Stimulated activated CD4-positive, alpha-beta T cell treated with anti-CD3 and anti-CD28 coated beads, Interleukin-1b, Interleukin-23, amount 100 ng/mL, for 24 hours (primary cell): ENCODE measurements at places on chromosomes 1 and 21.
A peak's percentile ranks its signal among the peaks of the same experiment; 100 is the strongest.

DNA sequence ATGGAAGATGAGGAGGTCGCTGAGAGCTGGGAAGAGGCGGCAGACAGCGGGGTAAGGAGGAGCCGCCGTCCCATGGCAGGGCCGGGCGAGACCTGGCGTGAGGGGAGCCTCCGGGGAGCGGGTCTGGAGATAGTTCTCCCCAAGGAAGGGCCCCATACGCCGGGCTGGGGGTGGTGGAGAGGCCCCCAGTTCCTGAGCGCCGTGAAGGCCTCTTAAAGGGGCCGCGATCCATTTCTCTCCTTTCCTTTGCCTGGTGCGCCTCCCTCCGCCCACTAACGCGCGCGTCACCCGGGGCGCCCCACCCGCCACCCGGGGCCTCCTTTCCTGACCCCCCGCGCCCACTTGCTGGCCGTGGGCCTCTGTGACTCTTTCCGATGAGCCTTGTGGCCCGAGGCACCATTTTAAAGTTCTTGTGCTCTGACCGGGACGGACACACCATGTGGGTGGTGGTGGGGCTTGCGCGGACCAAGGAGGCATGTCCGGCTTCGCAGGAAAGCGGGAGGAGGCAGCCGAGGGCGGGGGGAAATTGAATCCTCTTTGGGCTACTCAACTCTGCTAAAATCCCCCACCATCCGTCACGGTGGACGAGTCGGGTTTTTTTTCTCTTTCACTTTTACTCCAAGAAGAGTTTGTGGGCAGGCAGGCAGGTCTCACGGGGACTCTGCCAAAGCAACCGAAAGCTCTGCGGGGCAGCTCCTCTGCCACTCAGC, 371 bp downstream of the SZRD1 start:
- peak; percentile 69 for DNase-seq

GRCh38 chr1:40633931-40634376, 31.5 kb downstream of the RIMS3 start:
- no peak for DNase-seq

GRCh38 chr1:36834586-36834985, 199.7 kb downstream of the GRIK3 start:
- no peak for DNase-seq

- DNase-seq = peak; percentile 60
Measured at GRCh38 chr1:40232444-40232843, 15.3 kb upstream of the TMCO2 start.

DNA sequence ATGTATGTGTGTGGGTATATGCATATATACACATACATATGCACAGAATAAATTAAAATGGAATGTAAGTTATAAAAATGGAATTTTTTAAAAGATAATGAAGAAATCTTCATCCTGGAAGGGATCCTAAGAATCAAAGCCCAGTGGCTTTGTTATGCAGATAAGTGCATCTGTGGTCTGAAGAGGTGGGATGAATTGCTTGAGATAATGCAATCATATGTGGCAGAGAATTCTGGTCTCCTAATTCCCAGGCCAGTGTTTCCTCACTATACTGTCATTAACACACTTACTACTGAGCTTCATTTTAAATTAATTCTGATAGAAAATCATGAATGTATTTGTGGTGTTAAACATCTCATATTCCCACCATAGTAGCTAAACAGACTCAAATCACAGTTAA, 86.7 kb upstream of the PRMT6 start:
- DNase-seq = no peak

DNA sequence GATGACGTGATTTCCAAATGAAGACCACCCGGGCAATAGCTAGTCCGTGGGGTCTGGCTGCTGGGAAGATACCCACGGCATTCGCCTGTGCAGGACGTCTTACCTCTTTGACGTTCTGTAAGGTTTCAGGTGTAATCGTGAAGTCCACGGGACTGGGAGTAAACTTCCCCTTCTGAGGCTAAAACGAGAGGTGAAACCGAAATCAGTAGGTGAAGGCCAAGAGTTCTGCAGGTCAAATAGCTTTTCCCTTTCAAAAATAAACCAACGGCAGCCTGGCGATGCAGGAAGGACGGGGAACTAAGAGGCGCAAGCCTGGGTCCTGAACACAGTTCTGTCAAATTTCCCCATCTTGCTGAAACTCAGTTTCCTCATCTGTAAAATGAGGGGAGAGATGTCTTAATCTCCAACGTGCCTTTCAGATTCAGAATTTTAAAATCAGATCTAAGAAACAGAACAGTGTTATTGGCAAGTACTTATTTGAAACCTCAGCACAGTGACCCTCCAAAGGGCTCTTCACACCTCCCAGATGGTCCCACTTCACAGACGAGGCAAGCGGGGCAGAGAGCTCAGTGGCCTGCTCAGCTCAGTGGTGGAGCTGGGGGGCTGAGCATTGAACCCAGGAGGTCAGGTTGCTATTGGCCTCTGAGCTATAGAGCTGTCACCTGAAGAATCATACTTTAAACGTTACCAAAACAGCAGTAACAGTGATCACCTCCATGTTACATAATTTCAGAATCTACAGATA, 34.7 kb downstream of the VPS26C start:
- DNase-seq = no peak

GRCh38 chr1:205230982-205231381, 3.2 kb downstream of the TMCC2 start:
- no peak for DNase-seq

- DNase-seq = no peak
Measured at GRCh38 chr1:61253059-61253735, 170.8 kb downstream of the NFIA start.

DNA sequence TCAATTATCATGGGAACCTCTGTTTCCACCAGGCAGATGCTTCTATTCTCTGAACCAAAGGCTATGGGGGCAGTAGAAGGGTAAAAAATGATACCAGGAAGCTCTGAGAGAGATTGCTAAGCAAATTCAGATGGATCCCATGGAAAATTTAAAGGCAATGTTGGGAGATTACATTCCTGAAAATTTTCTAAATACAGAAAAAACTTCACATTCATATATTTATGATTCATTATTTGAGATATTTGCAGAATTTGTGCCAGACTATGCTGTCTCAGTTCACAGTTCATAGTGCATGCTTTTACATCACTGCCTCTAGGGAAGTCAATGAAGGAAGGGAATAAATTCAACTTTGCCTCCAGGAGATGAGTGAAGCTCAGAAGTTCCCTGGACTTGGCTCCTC, 57.5 kb downstream of the KCNT2 start:
- DNase-seq = no peak

DNA sequence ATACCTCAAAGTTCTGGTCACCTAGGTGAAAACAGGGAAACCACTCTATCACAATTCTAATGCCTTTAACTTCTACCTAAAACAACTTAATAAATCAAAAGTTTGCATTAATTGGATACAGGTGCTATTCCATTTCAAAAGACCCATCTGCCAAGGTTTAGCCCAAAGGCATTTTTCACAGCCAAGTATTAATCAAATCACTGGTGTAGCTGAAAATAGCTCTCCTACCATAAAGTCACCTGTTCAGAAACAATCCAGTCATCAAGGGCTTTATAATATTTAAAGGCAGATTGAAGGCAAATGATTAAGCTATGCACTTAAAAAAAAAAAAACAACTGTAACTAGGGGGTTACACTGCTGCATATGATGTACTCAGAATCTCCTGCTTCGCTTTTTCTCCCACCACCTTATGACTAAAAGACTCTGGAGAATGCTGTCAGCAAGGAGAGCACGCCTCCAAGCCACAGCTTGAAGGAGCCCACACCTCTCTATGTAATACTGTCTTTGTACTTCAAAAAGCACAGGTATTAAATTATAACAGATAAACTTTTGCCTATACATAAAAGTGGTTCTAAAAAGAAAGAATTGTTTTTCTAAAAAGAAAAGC, 20.5 kb downstream of the KIAA0319L start:
- no peak for DNase-seq

- DNase-seq = no peak
Measured at GRCh38 chr1:171501305-171502024, 16.1 kb downstream of the PRRC2C start.
